ENCODE measurements at places on chromosomes 6 and 20. TPM values are rescaled to one million over a fixed set of nuclear protein-coding genes. Genes with fewer than 3 reads are reported as not detected.
A peak's percentile ranks its signal among the peaks of the same experiment; 100 is the strongest.

MAN1A1 gene
- 1.3 TPM for total RNA-seq

DNA sequence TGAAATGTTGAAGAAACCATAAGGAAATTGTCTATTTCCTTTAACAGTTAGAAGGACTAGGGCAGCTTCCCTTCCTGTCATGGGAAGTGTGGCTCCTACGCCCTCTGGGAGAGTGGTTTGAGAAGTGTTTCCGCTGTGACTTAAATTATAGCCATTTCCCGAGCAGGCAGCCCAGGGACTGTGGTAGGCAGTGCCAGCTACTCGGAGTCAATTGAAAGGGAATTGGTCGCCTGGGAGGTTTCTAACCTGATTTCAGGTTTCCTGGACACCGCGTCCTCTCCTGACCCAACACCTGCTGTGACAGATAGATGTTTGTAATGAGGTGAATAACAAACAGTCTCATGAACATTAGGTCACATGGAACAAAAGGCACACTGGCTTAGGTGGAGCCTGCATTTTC lies 256.1 kb upstream of the PLCB4 start:
- no peak for DNase-seq
- H3K36me3 ChIP-seq: no peaks in the 10 kb centered on the region
- H3K4me1 ChIP-seq: no peaks in the 10 kb centered on the region
- no peak overlapping the region for H3K27ac ChIP-seq
- peaks cover 4% of the 10 kb centered on the region for H3K27me3 ChIP-seq

DNA sequence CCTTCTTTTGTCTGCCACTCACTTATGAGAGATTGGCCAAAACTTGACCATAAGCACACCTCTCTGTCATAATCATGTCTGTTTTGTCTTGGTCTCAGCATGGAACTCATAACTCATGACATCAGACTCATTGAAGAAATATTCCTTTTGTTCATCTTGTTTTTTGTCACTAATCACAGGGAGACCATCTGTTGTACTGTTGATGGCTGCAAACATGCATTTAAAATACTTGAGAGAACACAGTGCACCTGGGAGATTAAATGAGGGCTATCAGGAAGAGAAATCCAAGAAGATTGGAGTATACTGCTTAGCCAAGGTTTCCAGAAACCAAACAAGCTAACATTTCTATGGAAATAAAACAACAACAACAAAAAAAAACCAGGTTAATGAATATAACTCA lies 689.7 kb downstream of the EPM2A start:
- no peaks in the 10 kb centered on the region for H3K27me3 ChIP-seq
- no peak overlapping the region for H3K4me3 ChIP-seq
- H3K4me1 ChIP-seq: peaks cover 9% of the 10 kb centered on the region
- no peak for DNase-seq
- no peaks in the 10 kb centered on the region for H3K36me3 ChIP-seq

DNA sequence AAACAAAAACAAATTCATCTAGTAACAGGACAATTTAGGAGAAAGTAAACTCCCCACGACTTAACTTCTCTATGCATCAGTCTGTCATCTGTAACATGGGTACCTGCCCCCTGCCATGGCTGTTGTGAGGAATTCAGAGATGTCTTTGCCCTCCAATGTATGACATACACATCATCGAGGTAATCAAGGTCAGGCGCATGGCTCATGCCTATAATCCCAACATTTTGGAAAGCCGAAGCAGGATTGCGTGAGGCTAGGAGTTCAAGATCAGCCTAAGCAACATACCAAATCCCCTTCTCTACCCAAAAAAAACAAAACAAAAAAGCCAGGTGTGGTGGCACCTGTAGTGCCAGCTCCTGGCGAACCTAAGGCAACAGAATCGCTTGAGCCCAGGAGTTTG lies 9.0 kb downstream of the EEF1A1 start:
- H3K36me3 ChIP-seq: peaks cover 41% of the 10 kb centered on the region
- peaks cover 10% of the 10 kb centered on the region for H3K4me1 ChIP-seq
- peaks cover 14% of the 10 kb centered on the region for H3K27me3 ChIP-seq
- peak; percentile 32 for DNase-seq

TNFRSF21 gene
- total RNA-seq: 0.68 TPM

All from SJSA1 (cell line).